NCI-H1436 treated with DMSO at 0.1 percent for 48 hours (cell line): ENCODE measurements at places on chromosomes 5 and 9.

DNA sequence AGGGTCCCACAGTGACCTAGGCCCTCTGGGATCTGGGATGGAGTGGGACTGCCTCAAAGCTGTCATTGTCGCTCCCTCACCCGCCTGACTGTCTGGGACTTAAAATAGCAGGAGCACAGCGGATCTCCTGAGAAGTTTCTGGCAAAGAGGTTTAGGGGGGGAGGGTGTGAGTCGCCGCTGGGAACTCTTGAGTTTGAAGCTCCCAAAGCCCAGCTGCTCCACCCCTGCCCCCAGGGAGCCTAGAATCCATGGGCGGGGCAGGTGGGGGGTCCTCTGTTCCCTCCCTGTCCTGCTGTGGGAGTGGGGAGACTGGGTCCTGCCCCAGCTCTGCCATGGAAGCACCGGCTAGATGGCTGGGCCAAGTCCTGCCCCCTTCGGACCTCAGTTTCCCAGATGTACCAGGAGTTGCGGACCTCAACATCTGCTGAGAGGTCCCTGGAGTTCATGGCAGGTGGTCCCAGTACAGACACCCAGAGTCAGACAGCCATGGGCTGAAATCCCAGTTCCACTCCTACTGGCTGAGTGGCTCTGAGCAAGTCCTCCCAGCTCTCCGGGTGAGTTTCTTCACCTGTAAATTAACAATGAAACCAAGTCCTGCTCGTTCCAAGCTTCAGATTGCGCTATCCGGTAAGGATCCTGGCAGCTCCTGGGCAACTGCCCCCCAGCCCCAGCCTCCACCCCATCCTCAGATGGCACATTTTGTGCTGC, 985 bp upstream of the WDR38 start:
- no peak for DNase-seq

DNA sequence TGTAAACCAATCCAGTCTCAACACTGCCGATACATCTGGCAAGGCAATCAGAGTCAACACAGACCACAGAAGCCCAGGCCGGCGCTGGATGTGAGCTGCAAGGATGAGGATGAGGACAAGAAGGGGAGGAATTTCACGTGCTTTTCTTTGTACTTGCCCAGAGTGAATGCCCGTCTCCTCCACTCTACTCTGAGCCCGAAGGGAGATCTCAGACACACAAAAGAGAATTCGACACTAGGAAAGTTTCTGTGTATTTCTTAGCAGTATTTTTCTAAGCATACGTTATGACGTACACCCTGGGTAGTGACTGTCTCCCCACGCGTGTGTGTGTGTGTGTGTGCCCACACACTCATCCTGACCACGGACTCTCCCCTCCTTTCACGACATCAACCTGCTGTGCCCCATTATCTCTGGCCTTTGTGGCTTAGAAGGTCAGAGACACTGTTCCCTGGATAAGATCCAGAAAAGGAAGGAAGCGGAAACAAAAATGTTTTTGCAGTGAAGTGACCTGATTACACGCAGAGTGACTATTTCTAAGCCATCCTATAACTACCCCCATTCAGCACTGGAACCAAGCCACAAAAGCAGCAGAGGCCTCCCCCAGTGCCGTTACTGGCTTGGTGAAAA, 227.3 kb upstream of the DAPK1 start:
- no peak for DNase-seq

DNA sequence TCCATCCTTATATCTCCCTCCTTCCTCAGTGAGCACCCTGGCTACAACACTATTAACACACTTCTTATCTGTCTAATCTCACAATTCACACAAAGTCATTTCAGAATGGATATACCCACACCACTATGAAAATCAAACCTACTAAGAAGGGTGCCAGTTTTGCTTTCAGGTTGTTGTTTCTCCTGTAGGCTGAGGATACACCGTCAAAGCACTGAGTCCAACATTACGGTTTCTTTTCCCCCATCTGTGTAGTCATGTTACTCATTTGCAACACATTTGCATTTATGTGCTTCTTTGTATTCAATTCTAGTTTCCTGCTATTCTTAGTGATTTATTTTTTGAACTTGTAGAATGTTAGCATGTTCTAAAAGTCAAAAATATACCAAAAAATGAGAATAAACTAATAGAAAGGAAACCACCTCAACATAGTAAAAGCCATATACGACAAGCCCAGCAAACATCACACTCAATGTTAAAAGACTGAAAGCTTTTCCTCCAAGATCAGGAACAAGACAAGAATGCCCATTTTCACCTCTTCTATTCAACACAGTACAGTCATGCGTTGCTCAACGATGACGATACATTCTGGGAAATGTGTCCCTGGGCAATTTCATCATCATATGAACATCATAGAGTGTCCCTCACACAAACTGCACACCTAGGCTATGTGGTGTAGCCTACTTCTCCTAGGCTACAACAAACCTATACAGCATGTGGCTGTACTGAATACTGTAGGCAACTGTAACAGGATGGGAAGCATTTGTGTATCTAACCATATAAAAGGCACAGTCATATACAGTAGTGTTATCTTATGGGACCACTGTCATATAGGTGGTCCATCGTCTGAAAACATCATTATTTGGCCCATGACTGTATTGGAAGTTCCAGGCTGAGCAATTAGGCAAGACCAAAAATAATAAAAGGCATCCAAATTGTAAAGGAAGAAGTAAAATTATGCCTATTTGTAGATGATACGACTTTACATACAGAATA, 6.3 kb downstream of the ROR2 start:
- DNase-seq = no peak

DNA sequence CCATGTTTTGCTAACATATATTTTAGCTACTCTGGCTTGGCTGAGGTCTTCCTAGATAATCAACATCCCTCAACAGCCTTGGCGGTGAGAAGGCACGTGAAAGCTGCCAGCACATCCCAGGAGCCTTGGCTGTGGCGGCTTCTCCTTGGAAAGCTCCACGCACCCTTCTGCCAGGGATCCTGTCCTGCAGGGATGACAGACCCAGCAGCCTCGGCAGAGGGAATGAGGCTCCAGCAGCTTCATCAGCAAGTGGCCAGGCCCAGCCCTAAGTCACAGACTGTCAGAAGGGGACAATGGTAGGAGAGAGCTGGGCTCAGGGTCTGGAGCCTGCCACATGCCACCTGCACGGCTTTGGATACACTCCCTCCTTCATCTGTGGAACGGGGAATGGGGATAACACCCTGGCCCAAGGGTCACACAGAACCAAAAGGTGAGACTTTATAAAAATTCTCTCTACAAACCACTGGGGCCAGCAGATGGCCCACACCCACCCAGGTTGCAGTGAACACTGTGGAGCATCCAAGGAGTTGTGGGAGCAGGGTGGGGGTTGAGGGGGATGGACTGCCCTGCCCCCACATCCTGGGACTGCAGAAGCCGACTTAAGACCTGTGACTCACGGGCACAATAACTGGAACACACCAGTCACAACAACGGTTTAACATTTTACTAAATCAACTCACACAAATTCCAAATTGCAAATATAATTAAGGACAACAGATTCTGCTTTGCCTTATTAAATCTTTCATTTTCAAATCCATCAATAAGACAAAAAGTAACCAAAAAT, 65.1 kb downstream of the MACROH2A1 start:
- DNase-seq = no peak

- DNase-seq = no peak
Observed at GRCh38 chr9:27800692-27801370, 227.6 kb upstream of the C9orf72 start.

GRCh38 chr9:86591472-86591871, 237.3 kb upstream of the TUT7 start:
- DNase-seq = no peak

DNA sequence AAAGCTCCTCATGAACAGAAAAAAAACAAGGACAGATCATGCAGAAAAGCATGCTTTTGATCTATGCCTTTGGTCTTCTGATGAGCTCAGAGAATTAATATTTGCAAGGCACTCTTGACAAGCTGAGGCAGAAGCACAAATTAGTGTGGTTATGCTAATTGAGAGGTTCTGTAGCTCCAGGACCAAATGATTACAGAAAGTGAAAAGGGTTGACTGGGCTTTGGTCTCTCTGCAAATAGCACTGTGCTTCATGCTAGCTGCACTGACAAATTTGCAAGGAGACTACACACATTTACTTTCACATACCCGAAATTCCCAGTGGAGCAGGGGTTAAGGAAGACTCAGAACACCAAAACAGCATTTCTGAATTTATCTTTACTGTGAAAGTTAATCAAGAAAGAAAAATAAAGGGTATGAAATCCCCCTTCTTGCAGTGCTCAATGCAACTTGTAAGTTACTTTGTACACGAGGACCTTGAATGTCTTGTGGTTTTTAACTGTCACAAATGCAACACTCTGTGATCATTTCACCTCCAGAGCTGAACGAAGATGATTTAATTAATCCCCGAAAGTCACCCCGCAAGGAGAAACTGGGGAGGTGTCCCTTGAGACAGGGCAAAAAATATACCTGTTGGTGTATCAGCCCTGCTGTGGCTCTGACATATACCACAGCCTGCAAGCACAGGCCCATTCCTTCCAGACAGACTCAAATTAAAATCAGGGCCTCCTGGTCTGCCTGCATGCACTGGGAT, 11.9 kb downstream of the RAPGEF1 start:
- no peak for DNase-seq

- no peak for DNase-seq
Observed at GRCh38 chr9:137076636-137077009, 694 bp upstream of the UAP1L1 start.
